ENCODE measurements at places on chromosomes 5 and 9.

GRCh38 chr5:59130431-59130830 lies 547.6 kb downstream of the RAB3C start:
- ATAC-seq, result no peak

GRCh38 chr9:135229701-135230385 lies 142.4 kb downstream of the OLFM1 start:
- ATAC-seq, result no peak

DNA sequence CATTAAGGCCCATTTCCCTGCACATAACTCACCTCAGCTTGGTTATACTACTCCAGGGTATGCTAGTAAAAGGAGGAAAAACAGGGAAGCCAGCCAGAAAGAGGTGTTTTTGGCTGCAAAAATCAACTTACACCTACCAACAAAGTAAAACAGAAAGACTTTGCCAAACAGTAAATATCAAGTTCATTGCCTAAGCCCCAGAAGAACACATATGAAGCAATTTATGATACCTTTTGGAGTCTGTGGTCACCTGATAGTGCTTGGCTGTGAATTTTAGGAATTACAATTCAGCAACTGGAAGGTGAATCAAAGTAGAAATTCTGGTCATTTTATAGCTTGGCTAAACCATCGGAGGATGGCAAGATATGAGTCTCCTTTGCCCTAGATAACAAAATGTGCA lies 463.7 kb upstream of the CLINT1 start:
- ATAC-seq, result no peak

GRCh38 chr9:93049491-93049890 lies 9.0 kb upstream of the SUSD3 start:
- ATAC-seq, result peak; percentile 8

- ATAC-seq, result no peak
Observed at GRCh38 chr9:133207540-133208170, 1.4 kb downstream of the OBP2B start.

DNA sequence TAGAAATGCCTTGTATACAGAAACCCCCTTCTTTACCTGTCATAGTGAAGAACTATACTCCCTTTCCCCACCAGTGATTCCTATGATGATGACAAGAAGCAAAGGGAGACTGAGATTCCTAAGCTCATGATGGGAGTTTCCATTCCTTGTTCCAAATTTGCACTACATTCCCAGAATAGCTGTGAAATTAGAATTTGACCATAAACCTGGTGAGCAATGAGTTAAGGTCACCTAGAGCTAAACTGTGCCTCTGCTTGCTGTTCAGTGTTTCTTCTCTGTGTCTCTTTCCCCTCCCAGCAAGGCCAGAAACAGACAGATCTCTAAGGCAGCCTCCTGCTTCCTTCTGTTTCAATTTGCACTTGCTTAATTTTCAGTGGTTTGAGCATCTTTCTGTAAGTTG lies 332.1 kb downstream of the PIK3R1 start:
- ATAC-seq, result no peak

DNA sequence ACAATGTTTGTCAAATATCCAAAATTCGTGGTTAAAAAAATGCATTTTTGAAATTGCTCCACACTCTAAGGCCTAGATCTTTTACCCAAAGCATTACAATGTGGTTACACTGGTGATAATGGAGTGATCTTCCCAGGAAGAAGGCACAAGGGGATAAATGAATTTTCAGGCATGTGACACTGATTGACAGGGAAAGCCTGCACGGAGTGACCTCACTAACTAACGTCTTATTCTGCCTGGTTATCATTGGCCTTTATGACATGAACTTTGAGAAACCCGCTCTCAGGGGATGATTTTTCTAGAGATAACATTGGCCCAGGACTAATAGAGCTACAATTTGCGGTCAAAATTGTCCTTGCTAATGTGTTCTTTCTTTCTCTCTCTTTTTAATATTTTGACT lies 137.6 kb downstream of the PRKACG start:
- ATAC-seq, result no peak

GRCh38 chr5:44774279-44774880 lies 34.4 kb upstream of the MRPS30 start:
- ATAC-seq, result no peak

GRCh38 chr5:11000515-11001353 lies 239.7 kb upstream of the DAP start:
- no peak for ATAC-seq

GRCh38 chr5:65100911-65101631 lies 332.3 kb downstream of the CWC27 start:
- ATAC-seq, result peak; percentile 45

- ATAC-seq, result peak; percentile 15
Observed at GRCh38 chr9:133845440-133845839, 107.3 kb upstream of the SARDH start.

DNA sequence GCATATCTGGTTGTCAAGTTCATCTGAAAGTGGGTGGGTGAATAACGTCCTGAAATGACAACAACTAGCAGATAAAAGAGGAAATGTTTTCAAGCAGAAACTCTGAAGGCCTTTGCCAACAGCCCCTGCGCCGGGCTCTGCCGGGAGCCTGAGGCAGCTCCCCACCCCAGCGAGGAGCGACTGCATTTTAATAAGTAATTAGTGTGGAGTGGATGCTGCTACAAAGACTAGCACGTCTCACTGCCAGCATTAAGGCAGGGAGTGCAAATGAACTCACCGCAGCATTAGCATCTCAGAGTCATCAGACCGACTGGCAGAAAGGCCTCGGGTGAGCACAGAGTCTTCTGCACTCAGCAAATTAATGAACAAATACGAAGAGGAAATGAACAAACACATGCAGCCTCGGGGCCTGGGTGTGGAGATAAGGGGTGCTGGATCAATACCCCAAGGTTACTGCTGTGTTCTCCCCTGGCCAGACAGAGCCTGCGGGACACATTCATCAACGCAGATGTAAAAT lies 63.8 kb downstream of the VAV2 start:
- no peak for ATAC-seq

DNA sequence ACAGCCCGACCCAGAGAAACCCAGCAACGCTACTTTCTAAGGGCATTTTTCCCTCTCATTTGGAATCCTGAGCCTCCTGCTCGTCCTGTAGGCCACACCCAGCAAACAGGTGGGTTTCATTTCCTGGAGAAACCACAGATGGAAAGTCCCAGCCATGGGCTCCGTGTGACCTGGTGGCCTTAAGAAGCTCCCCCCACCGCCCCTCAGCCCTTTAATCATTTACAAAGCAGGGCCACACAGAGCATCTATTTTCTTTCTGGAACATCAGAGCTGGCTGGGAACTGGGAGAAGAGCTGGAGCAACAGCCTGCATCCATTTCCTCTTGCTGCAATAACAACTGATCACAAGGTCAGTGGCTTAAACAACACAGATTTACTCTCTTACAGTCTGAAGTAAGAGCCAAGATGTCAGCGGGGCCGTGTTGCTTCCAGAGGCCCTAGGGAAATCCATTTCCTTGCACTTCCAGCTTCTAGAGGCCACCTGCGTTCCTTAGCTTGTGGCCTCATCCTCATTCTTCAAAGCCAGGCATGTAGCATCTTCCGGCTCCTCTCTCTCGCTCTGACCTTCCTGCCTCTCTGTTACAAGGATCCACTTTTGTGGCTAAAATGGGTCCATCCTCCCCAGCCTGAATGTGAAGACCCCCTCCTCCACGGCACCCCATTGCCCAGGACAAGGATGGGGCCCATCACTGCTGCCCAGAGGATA lies 40.5 kb downstream of the C9orf50 start:
- no peak for ATAC-seq

- ATAC-seq, result peak; percentile 49
Observed at GRCh38 chr5:82365744-82366228, 87.6 kb upstream of the RPS23 start.

- no peak for ATAC-seq
Observed at GRCh38 chr5:10374046-10375022, 20.8 kb downstream of the MARCHF6 start.

DNA sequence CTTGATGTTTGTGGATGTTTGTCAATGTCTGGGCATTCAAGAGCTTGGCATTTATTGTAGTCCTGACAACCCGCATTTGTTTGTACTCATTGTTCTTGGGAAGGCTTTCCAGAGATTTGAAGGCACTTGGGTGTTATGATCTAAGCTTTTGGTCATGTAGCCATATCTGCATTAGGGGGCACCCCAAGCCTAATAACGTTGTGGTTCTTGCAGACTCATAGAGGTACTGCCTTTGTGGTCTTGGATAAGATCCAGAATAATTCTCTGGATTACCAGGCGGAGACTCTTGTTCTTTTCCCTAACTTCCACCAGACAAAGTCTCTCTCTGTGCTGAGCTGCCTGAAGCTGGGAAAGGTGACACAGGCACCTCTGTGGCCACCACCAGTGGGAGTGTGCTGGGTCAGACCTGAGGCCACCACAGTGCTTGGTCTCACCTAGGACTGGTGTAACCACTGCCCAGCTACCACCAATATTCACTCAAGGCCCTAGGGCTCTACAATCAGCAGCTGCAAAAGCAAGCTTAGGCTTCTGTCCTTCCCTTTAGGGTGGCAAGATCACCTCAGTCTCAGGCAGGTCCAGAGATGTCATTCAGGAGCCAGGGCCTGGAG lies 144.4 kb upstream of the TAS2R1 start:
- ATAC-seq, result no peak

DNA sequence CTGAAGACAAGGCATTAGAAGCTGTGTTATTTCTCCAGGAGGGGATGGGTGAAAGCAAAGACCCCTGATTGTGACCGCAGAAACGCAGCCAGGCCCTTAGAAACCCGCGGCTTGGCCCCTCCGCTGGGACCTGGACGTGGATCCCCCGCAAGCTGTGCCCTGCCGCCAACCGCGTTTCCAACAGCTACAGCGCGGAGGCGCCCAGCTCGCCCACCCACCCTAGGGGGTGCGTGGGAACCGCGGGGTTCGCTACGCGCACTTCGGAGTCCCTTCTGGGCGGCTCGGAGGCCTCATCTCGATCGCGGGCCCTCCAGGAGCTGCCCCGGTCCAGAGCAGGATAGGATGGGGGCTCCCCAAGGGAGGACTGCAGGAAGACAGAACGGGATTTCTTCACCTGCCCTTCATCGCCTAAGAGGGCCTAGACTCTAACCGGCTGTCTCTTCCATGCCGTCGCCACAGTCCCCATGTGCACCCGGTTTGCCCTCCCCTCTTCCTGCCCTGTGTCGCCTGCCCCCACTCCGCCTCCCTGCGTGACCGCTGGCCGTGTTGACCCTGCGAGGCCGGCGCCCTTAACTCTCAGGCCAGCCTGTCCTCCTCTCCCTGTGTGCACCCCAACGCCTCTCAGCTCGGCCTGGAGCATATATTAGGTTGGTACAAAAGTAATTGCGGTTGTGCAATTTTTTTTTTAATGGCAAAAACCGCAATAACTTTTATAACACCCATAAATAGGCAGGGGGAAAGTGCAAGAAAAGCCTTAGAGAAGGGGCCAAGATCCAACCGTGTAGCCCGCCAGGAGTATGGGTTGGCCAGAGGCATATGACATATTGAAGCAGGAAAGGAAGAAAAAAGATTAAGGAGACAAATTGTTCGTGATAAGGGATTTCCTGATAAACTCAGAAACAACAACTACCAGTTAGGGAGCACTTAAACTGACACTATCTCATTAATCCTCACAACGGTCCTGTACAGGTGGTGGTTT lies 68.1 kb upstream of the FREM1 start:
- no peak for ATAC-seq

DNA sequence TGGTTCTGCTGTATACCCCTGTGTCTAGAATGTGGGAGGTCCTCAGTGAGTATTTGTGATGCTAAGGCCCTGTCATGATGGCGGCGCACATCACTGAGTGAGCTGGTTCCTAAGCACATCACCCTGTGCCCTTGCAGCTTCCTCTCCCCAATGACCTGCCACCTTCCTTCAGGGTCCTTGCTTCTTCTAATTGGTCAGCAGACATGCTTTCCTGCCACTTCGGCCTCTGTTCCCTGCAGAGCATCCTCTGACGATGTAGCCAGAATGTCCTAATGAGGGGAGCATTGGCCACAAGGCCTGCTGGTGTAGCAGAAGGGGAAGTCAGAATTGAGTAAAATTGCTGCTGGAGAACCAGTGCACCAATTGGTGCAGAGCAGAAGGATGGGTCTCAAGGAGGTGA lies 31.1 kb upstream of the ANGPTL2 start:
- no peak for ATAC-seq

GRCh38 chr9:93080406-93080805 lies 15.6 kb upstream of the CARD19 start:
- no peak for ATAC-seq

- ATAC-seq, result no peak
Observed at GRCh38 chr9:111050819-111051218, 12.5 kb upstream of the LPAR1 start.

DNA sequence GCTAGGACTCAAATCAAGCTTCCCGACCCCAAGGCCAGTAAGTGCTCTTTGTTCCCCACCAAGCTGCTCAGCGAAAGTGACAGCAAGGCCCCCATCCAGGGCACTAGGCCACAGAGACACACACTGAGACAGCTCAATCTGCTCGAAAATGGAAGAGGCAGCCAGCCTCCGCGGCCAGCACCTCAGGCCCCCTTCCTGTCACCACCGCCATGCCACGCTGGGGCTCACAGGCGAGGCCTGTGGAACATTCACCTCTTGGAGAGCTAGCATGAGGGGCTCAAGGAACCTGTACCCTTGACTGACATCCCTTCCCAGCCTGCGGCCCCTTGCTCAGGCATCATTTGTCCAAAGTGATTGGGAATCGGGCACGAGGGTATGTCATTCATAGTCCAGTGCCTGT lies 71.4 kb downstream of the PAX5 start:
- ATAC-seq, result no peak

DNA sequence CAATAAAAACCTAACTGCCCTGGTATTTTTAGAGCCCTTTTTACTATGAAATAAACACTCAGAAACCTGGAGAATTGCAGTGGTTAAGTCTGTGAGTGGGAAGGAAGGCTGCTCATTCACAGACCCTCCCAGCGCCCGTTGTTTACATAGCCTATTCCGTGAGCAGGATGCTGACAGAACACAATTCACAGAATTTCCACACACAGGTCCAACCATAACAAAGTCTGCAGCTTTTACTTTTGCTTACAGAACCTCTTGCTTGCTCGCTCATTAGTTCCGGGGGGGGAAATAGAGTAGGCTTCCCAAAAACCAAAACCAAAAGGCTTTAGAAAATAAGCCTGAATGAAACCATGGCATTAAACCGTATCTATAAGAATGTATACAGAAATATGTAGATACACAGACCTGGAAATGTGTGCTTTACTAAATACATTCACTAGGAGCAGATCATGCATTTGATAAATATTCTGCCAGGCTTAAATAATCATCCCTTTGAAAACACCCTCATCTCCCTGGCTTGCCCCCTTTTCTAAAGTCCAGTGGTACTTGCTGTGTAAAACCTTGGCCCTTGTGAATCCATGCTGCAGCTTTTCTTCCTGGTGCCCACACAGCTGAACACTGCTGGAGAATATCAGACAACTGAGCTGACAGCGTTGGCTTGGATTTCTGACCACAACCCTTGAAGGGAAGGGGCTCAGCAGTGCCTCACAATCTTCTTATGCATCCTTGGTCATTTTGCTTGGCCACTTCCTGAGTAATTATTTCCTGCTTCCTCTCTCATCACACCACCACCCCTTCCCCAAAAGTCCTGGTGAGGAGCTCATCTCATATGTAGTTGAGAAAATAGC lies 128.0 kb downstream of the FANCC start:
- ATAC-seq, result peak; percentile 26

Measured in esophagus mucosa (tissue), 1 donor.